ENCODE measurements at places on chromosomes 12 and 14. TPM values are rescaled to one million over a fixed set of nuclear protein-coding genes. Genes with fewer than 3 reads are reported as not detected.

Gene DBX2
- total RNA-seq, result not detected

- DNase-seq, result no peak
Observed at GRCh38 chr14:98742001-98742400, 530.0 kb downstream of the BCL11B start.

- DNase-seq, result no peak
Observed at GRCh38 chr14:24135584-24135833, 485 bp upstream of the PSME1 start.

- no peak for DNase-seq
Observed at GRCh38 chr12:130712346-130713065, 3.6 kb downstream of the RIMBP2 start.

GRCh38 chr12:54321363-54321762, 3.6 kb upstream of the COPZ1 start:
- no peak for DNase-seq

- no peak for DNase-seq
Observed at GRCh38 chr14:60760644-60761364, 26.2 kb downstream of the MNAT1 start.

DNA sequence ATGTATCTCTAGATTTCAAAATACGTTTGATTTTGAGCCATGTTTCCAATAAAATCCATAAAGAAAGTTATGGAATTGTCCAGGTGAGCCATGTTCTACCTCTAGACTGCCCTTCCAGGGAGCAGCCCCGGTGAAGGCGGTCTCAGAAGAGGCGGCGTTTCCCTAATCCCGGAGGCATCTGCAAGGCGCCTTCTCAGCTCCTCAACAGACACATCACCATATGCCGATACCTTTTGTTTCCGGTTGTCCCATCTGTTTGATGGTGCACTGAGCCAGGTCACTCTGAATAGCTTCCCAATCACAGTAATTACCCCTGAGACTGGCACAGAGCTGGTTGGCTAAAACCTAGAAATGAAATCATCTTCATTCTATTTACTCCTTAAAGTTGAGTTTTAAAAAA, 305.5 kb upstream of the FKBP4 start:
- DNase-seq, result no peak

GRCh38 chr12:12636641-12637040, 25.0 kb downstream of the CREBL2 start:
- no peak for DNase-seq

DNA sequence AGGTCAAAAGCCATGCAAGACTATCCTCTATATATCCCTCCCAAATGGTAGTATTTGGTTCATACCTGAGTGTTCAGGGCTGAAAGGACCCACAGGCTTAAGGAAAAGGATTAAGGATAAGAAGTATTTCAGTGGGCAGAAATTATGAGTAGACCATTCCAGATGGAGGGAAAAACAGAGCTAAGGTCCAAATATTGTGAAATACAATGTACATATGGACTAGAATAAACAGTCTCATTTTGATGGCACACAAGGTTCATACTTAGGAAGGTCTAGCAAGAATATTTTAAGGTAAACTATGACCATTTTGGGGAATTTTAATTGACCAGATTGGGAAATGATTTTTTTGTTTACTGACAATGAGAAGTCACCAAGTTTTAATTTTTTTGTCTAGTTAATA, 124.6 kb downstream of the PRKD1 start:
- DNase-seq, result no peak

- DNase-seq, result no peak
Observed at GRCh38 chr14:22143363-22143762, 445.7 kb downstream of the DAD1 start.

DNA sequence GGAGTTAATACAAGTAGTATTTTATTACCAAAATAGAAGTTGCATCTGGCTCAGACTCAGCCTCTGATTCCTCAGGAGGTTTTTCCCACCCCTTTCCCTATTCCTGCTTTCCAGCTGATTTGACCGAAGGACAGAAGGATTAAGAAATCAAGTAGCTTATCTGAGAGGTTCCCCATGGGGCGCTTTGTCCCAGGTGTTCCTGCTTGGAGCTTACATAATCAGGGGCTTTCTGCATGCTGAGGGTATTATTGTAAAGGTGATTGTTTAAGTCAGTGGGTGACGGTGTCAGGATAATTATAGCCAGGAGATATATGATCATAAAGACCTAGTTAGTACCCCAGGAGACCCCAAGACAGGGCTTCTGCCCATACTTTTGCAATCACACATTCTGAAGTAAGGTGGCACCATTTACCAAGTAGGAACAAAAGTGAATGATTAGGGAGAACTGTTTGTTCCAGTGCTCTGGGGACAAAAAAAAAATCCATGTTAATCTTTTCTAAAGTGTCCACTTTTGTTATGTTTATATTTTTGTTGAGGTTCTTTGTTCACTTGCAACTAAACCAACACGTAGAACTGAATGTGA, 921.3 kb downstream of the NRXN3 start:
- DNase-seq, result no peak

Measured in endothelial cell of umbilical vein (primary cell).